Pulmonary artery endothelial cell (primary cell): ENCODE measurements at places on chromosomes 7 and 10. TPM values are rescaled to one million over a fixed set of nuclear protein-coding genes. Genes with fewer than 3 reads are reported as not detected.
A peak's percentile ranks its signal among the peaks of the same experiment; 100 is the strongest.

GRCh38 chr10:35359056-35359455 is 22.7 kb downstream of the CCNY start:
- DNase-seq: no peak

The PIK3AP1 gene
- 0.13 and 0.21 TPM in 2 replicates for total RNA-seq

DNA sequence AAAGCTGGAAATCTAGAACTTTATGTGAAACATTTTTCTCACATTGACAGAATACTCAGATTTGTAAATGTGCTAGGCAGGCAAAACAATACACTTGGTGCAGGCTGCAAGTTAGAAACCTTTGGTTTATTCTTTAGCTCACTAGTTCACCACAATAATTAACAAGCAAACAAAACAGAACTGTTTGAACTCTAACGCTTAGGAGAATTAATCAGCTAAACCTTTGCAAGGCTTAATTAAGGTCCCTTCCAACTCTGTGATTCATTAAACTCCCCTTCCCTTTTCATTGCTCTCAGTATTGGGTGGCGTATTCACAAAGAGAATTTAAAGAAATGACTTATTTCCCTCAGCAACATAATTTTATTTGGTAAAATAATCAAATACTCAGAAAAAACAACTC is 99.0 kb downstream of the PON1 start:
- DNase-seq: no peak

GRCh38 chr10:21184216-21184615 is 287.1 kb upstream of the NEBL start:
- peak; percentile 3 for DNase-seq

DNA sequence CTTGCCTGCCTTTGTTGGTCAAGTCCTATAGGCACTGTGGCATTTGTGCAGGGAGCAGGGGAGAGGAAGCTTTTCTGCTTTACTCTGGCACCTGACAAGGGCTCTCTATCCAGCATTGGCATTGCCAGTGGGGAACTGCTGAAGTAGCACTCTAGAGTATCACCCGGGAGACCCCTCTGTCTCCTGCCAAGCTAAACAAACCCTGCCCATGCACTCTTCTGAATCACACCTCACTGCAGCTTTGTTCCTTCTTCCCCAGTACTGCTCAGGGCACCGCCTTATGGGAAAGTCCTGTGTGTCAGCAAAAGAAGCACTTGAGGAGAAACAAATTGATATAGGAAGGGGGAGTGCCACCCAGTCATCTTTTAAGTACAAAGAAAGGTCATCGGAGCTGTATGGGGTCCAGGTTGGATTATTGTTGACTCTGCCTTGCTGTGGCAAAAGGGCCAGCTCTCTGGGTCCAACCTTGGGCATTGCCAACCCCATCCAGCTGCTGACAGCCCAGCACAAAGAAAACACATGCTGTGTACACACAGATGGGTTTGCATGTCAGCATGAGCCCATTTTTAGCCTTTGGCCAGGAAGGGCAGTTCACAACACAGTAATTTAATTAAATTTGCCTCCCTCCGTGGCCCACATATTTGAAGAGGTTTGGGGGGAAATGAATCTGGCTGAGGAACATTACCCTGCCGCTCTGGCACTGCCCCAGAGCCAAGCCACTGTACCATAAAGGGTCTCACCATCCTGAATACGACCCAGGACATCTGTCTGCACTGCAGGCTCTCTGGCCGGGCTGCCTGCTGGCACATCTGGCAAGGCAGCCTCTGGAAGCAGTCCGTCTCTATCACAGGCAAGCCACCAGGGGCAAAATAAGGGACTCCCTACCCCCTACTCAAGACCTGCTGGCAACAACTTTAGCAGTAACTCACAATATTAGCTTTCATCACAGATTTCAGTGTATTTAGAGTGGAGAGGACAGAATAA is 13.1 kb downstream of the LRRC4 start:
- peak; percentile 41 for DNase-seq

The ABLIM1 gene
- total RNA-seq: 56.3 and 103 TPM in 2 replicates

DNA sequence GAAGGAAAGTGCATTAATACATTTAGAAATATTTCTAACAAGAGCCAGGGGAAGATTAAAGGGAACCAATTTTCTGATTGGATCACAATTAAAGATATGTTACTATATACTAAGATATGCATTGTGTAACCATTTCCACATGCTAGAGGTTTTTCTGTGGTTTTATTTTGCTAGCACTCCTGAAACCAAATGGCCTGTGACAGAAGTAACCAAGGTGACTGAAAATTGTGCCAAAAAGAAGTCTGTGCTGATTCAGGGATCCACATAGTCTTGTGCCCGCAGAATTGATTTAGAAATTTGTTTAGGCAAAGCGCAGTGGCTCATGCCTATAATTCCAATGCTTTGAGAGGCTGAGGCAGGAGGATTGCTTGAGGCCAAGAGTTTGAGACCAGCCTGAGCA is 1.8 kb downstream of the CC2D2B start:
- DNase-seq: no peak

The SMIM30 gene
- total RNA-seq: 49.3 and 52.5 TPM in 2 replicates

DNA sequence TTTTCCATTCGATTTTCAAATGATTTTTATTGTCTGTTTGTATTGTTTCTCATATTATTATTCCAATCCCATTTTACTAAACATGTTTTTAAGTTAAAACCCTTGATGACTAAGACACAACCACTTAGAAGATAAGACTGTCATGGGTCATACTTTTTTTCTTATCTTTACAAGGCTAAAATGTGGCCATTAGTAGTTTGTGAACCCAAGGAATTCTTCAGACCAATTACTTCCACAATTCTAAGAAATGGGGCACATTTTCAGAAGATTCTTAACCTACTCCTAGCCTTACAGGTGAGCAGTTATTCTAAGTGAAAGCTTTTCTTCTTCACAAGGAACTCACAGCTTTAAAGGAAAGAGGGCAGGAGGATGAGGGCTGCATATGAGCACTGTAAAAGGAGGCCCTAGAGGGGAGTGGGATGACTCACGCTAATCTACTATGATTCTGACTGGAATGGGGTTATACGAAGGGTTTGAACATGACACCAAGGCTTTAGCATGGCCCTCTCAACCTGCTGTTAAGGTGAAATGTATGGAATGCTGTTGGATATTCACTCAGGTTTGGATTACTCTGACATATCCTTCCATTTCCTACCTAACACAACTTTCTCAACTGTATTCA is 81.0 kb downstream of the SORCS1 start:
- DNase-seq: no peak

The SH2D4B gene
- total RNA-seq: under 0.01 TPM in 1 of 2 replicates, not detected in the other

The PON1 gene
- total RNA-seq: not detected in 2 replicates

GRCh38 chr10:88991899-88992320 is 1.3 kb downstream of the FAS start:
- no peak for DNase-seq

The PRKG1 gene
- 1.3 TPM in 2 replicates for total RNA-seq

The GATA3 gene
- 0.25 and 0.53 TPM in 2 replicates for total RNA-seq

The MEPCE gene
- 48.3 and 50.6 TPM in 2 replicates for total RNA-seq

- DNase-seq: no peak
Observed at GRCh38 chr7:122766593-122766992, 63.9 kb upstream of the RNF148 start.

DNA sequence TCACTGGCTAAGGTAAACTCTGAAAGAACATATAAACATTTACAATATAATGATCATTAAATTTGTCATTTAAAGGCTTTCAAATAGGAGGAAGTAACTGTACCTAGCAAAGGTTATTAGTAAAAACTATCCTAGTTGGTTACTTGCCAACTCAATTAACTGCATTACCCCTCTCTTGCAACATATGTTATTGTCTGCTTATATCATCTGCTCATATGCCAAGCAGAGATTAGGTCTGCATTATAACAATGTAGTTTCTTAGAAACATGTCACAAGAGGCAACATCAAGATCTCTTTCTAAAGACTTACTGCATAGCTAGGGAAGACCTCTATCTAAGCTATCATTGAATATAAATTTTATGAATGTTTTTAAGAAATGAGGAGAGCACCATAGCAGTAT is 132.5 kb downstream of the RELN start:
- no peak for DNase-seq

DNA sequence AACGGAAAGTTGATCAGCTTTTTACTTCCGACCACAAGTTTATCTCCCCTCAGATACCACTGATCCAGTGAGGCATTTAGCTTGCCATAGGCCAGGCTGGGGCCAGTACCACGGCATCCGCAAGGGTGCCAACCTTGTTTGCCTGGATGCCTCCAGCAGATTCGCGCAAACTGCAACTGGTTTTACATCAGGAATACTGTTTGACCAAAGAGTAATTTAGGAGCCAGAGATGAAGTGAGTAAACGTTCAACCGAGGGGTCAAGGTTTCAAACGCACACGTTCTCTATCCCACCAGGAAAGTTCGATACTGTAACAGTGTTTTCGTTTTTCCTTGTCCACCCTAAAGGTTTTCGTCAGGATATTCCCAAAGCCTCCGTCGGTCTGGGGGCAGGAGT is 266 bp upstream of the MDFIC start:
- no peak for DNase-seq

GRCh38 chr10:35236739-35237138 is 99.6 kb upstream of the CCNY start:
- no peak for DNase-seq

The TTYH3 gene
- total RNA-seq: 48.3 and 54.7 TPM in 2 replicates

DNA sequence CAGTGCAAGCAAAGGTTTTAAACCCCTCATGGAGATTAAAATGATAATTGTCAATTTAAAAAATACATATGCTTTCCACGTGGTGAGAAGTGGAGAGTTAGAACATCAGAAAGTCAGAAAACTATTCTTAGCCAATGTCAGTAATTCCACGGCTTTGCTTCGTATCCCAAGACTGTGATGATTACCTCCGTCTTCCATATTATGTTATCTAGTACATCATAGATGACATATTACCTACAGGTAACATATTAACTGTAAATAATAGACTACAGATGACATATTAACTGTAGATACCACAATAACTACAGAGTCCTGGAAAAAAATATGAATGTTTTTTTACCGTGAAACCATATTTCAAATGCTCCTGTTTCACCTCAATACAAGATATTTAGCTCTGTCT is 579.4 kb upstream of the PFKP start:
- no peak for DNase-seq

The GAD2 gene
- not detected in 2 replicates for total RNA-seq

- DNase-seq: no peak
Observed at GRCh38 chr7:95996174-95996573, 223.8 kb downstream of the DYNC1I1 start.

- no peak for DNase-seq
Observed at GRCh38 chr7:39353615-39354376, 212.4 kb upstream of the YAE1 start.

DNA sequence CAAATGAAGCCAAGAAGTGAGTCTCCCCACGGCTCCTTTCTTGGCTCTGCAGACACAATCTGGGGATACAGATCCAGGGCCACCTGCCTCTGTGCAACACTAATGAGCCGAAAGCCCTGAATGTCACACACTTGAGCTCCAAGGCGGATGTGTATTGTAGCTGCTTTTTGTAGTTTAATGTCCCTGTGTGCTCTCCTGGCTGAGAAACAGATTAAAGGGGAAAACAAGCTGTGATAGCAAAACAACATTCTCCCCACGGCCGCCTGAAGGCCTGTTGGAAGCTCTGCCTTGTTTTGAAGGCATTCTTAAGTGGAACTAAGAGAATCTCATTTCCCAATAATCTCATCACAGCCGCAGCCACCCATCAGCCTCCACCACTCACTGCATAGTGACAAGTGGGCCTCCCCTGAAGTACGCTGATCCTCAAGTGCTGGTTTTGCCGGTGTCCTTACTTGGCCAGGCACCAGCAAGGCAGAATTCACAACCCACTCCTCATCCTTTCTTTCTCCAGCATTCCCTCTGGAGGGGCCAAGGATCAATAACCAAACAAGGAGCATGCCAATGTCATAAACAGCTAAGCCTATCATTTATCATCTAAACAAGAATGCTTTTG is 44.4 kb upstream of the AMPH start:
- no peak for DNase-seq

DNA sequence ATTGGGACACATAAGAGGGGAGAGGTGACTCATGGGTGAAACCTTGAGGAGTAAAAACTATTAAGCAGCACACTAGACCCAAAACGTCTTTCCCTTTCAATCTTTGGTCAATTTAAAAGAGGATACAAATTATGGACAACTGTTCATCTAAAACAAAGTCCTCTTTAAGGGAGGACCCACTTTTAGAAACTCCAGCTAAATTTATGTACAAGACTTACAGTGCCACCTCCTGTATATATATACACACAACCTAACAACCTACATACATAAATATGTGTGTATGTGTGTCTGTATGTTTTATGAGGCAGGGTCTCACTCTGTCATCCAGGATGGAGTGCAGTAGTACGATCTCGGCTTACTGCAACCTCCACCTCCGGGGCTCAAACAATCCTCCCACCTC is 18.1 kb upstream of the ZC3HAV1 start:
- no peak for DNase-seq

- DNase-seq: no peak
Observed at GRCh38 chr7:77284005-77284404, 84.4 kb upstream of the FGL2 start.

The SLC13A1 gene
- total RNA-seq: not detected in 2 replicates

GRCh38 chr10:119595134-119595675 is 1.6 kb downstream of the TIAL1 start:
- DNase-seq: no peak

GRCh38 chr10:5321273-5321672 is 43.5 kb upstream of the UCN3 start:
- no peak for DNase-seq

The TBRG4 gene
- total RNA-seq: 79.0 and 88.3 TPM in 2 replicates

DNA sequence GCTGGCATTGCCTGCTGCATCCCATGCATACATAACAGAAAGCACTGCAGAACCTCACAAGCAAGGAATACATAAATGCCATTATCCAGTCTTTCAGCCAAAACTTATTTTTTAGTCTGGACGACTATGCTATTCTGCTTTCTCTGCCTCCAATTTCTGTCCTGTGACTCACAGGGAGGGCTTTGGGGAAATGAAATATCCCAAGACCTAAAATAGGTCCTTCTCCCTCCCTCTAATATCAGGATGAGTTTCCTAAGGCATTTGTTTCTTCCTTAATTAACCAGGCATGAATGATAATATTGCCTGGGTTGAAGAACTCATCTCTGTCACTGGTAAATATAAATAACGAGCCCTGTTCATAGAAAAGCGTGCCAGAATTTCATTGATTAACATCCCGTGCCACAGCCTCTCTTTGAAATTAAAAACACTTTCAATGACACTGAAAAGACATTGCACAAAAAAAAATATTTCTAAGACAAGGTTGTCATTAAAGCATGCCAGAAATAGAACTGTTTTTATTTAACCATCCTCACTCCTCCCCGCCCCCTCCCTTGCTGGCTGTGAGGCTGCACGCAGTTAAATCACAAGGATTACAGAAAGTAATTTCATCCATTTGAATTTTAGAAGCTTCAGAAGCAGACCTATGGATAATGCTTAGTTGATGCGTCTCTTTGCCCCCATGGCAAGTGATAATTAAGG is 103.0 kb upstream of the ANKRD1 start:
- no peak for DNase-seq

- peak; percentile 20 for DNase-seq
Observed at GRCh38 chr7:127588019-127588696, at the start of gene ARF5. ARF5 (plus strand) TSS chr7:127588411; CDS start chr7:127588499, 88 bp downstream.
